ENCODE measurements at places on chromosomes 5 and 9.

DNA sequence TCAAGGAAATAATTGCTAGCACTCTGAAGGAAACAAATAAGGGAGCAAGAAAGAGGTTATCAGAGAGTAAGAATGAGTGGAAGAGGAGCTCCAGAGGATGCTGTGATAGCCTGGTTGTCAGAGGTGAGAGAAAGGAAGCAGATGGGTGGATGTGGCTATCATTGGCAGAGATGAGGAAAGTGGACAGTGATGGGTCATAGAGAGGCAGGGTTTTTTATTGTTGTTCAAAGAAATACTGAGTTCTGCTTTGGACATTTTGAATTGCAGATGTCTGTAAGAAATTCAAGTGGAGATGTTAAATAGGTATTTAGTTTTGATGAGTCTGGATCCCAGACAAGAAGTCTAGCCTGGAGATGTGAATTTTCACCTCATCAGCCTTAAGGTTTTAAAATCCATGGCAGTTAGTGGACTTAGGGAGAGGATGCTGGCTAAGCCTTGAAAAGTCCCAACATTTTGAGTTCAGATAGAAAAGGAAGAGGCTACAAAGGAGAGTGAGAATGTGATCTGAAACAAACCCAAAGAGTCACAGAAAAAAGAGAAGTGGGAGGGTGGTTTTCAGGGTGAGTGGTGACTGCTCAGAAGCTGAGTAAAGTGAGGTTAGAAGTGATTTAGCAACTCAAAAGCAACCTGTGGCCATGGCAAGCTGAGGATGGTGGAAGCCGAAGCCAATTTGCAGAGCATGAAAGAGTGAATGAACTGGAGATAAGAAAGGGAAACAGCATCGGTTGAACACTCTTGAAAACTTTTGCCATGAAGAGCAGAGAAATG lies 50.4 kb downstream of the PPIC start:
- no peak for DNase-seq

GRCh38 chr5:164060786-164061355 lies 555.5 kb downstream of the MAT2B start:
- no peak for DNase-seq

GRCh38 chr5:89200899-89201298 lies 317.9 kb upstream of the MEF2C start:
- DNase-seq, result no peak

- no peak for DNase-seq
Observed at GRCh38 chr5:171589461-171589860, 170.0 kb downstream of the FGF18 start.

DNA sequence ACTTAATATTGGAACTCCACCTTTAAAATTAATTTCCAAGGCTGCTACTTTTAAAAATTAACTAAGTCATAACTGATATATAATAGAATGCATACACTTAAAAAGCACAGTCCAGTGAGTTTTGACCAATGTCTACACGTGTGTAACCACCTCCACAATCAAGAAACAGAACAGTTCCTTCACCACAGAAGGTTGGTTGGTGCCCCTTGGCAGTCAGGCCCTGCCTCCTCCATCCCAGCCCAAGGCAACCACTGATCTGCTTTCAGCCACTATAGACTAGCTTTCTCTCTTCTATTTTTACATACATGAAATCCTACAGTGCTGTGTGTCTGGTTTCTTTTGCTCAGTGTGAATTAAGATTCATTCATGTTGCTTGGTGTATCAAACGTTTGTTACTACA lies 215.2 kb downstream of the CRB2 start:
- no peak for DNase-seq

Data from EH (cell line).